ENCODE measurements at places on chromosomes 6 and 20.

- no peak for DNase-seq
These were observed 10.8 kb downstream of the DYNLRB1 start for GRCh38 chr20:34527016-34527415.

GRCh38 chr6:412146-412886 is 20.8 kb downstream of the IRF4 start:
- no peak for DNase-seq

- DNase-seq = no peak
These were observed 57.4 kb upstream of the FOXC1 start for GRCh38 chr6:1552296-1552761.

DNA sequence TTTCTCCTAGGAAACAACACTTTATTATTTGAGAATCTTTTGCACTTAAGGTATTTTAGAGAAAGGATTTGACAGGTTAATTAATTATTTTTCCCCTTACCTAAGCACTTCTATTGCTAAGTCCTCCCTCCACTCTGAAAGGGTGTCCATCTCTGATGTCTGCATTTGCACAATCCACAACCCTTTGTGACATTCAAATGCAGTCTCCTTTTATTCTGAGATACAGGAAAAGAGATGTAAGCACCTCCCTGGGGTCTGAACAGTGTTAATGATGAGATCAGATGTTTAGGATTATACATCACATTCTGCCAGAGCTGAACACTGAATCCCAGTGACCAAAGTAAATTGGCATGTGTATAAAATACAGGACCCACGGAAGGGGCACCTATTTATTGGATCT is 864.2 kb upstream of the FLRT3 start:
- DNase-seq = no peak

- no peak for DNase-seq
These were observed 47.6 kb downstream of the CPNE5 start for GRCh38 chr6:36791521-36792135.

- no peak for DNase-seq
These were observed 18.7 kb upstream of the MC3R start for GRCh38 chr20:56229812-56230211.

GRCh38 chr6:137472641-137473137 is 21.5 kb downstream of the OLIG3 start:
- DNase-seq = no peak
